Effector CD4-positive, alpha-beta T cell (primary cell): ENCODE measurements at places on chromosomes 2 and 18.

- DNase-seq, result no peak
These were observed 496.7 kb upstream of the PIK3C3 start for GRCh38 chr18:41458376-41458775.

DNA sequence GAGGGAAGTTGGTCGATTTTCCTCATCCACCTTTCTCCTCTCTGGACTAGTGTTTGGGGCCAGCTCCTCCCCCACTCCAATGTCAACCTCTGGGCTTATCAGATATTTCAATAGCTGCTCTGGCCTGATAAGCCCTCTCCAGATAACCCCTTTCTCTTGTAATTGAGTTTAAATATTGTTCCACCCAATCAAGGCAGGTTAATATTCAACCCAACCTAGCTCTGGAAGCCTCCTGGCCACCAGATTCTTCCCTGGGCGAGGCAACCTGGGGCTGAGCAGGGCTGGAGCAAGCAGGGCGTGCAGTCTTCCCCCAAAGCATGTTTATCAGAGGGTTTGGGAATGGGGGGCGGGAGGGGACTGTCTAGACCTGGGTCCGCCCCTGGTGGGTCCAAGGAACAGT lies 73.8 kb downstream of the TFCP2L1 start:
- DNase-seq, result no peak

GRCh38 chr2:8276026-8276425 lies 405.8 kb upstream of the ID2 start:
- DNase-seq, result no peak

DNA sequence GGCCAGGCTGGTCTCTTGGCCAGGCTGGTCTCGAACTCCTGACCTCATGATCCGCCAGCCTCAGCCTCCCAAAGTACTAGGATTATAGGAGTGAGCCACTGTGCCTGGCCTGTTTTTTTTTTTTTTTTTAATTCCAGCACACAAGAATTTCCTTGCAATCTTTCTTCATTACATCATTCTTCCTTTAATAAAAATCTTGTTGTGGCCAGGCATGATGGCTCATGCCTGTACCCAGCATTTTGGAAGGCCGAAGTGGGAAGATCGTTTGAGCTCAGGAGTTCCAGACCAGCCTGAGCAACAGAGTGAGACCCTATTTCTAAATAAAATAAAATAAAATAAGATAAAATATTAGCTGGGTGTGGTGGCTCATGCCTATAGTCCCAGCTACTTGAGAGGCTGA lies 21.4 kb upstream of the PLEKHM3 start:
- no peak for DNase-seq
